AG10803 (cell line): ENCODE measurements at places on chromosomes 3 and 15.
A peak's percentile ranks its signal among the peaks of the same experiment; 100 is the strongest.

DNA sequence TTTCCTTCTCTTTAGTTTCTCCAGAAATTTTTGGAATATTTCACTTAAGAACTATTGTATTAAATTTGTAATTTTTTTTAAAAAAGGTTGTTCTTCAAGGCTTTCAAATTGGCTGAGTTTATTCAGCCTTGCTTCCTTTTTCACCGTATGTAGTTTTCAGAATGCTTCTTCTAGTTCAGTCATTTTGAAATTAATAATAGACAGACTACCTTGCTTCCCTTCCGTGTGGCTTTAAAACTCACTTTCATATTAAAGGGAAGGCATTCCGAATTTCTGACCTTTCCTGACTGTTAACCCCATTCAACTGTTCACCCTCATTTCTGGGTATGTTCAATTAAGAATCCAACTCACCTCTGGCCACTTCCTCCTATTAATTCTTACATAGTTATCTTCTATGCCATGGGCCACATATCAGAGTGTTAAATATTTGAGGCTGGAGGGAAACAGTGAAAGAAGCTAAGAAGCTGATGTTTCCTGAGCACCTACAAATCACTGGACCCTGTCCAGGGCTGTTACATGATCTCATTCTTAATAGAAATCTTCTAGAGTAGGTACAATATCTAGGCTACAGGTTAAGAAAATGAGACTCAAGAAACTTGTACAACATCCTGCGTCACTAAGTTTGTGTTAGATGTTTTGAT lies 237.5 kb downstream of the P3H2 start:
- DNase-seq = no peak

GRCh38 chr3:21421096-21421495 lies 329.9 kb downstream of the ZNF385D start:
- no peak for DNase-seq

DNA sequence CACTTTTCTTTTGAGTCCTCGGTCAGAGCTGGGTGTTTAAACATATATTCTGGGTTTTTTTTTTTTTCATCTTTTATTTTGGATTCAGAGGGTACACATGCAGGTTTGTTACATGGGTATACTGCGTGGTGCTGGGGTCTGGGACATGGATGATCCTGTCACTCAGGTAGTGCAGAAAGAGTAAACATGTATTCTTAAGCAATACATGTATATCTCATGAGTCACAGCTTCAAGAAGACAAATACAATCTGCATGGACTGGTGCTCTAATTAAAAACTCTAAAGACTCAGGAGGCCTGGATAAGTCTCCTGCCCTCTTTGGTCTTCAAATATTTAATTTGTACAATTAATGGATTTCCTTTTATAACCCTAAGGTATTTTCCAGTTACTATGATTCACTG lies 50.6 kb upstream of the PHLDB2 start:
- peak; percentile 33 for DNase-seq

DNA sequence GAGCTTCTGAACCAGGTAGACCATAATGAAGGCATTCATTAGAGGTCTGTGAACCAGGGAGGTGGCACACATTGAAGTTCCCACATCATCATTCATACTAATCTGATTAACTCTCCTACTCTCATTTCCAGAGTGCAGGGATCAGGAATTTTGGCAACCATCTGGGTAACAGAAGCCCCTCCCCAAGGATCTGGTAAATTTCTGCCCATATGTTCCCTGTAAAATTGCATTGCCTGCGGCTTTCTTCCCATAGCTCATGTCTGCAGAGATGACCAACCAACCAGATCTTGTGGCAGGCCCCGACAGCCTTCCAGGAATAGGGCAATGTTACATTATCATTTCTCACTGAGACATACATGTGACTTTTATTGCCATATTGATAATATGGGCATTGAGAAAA lies 111.4 kb upstream of the CHL1 start:
- DNase-seq = no peak

- peak; percentile 16 for DNase-seq
These were observed 72.9 kb upstream of the ATP10A start for GRCh38 chr15:25936004-25936403.

- no peak for DNase-seq
These were observed 1556.2 kb upstream of the GBE1 start for GRCh38 chr3:83317605-83318004.

GRCh38 chr15:41975669-41976068 lies 3.3 kb upstream of the EHD4 start:
- no peak for DNase-seq

GRCh38 chr3:138081371-138082084 lies 33.9 kb downstream of the DZIP1L start:
- DNase-seq = peak; percentile 64
